HCT116 (cell line): ENCODE measurements at places on chromosomes 6 and 20. TPM values are rescaled to one million over a fixed set of nuclear protein-coding genes. Genes with fewer than 3 reads are reported as not detected.

DNA sequence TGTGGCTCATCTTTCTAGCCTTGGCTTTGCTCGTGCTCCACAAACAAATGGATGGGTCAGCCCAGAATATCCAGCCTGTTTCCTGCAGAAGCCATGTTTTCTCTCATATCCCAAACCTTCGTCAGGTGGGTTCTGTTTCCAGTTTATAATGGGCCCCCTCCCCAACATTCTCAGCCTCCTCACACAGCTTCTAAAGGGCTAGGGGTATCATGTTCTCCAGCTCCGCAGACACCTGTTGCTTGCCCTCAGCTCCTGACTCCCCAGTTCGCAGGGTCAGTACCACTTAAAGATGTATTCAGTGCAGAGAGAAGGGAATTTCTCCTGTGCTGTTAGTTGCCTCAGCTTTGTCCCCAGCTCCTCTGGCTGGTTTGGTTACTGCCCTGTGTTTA is 447.3 kb upstream of the JARID2 start:
- no peak overlapping the region for H3K4me3 ChIP-seq
- H3K27me3 ChIP-seq = no peaks in the 10 kb centered on the region
- no peaks in the 10 kb centered on the region for H3K36me3 ChIP-seq
- H3K27ac ChIP-seq = no peak overlapping the region
- no peak for DNase-seq
- peaks cover 3% of the 10 kb centered on the region; the same call in 1 of the 2 replicates for H3K4me1 ChIP-seq

Gene RAB44
- total RNA-seq = 0.05 TPM

DNA sequence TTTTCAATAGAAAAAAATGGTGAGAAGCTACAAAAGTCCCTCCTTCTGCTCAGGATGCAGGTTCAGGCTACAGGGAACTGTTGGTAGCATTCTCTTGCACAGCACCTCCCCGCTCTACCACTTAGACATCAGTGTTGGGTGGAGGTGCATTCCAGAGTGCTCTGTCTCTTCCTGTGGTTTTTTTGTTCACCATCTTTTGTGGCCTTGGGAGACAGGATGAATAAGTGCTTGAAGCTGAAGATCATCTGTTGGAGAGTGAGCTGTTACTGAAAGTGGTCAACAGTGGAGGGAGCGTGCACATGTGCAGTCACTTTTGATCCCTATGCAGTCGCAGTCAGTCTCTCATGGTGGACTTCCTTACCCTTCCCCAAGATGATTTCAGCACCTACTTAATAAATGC is 16.6 kb upstream of the BTBD3 start:
- no peaks in the 10 kb centered on the region for H3K27me3 ChIP-seq
- DNase-seq = no peak
- H3K36me3 ChIP-seq = no peaks in the 10 kb centered on the region; the same call in 1 of the 2 replicates
- no peak overlapping the region for H3K4me3 ChIP-seq
- H3K4me1 ChIP-seq = peaks cover 9% of the 10 kb centered on the region; the same call in 1 of the 2 replicates
- no peak overlapping the region for H3K27ac ChIP-seq

GRCh38 chr6:163226836-163227485 is 187.6 kb upstream of the QKI start:
- H3K27ac ChIP-seq = no peak overlapping the region
- DNase-seq = no peak
- H3K36me3 ChIP-seq = no peaks in the 10 kb centered on the region
- H3K4me1 ChIP-seq = no peaks in the 10 kb centered on the region
- H3K4me3 ChIP-seq = no peak overlapping the region
- no peaks in the 10 kb centered on the region for H3K27me3 ChIP-seq

- no peaks in the 10 kb centered on the region for H3K36me3 ChIP-seq
- peaks cover 10% of the 10 kb centered on the region for H3K4me1 ChIP-seq
- DNase-seq = no peak
Measured at GRCh38 chr20:5145365-5146098, 18.7 kb downstream of the CDS2 start.

GRCh38 chr20:44954211-44954610 is 6.0 kb downstream of the TOMM34 start:
- no peak overlapping the region for H3K27ac ChIP-seq
- H3K4me3 ChIP-seq = no peak overlapping the region
- peaks cover 73% of the 10 kb centered on the region; the same call in 1 of the 2 replicates for H3K36me3 ChIP-seq
- H3K27me3 ChIP-seq = no peaks in the 10 kb centered on the region

DNA sequence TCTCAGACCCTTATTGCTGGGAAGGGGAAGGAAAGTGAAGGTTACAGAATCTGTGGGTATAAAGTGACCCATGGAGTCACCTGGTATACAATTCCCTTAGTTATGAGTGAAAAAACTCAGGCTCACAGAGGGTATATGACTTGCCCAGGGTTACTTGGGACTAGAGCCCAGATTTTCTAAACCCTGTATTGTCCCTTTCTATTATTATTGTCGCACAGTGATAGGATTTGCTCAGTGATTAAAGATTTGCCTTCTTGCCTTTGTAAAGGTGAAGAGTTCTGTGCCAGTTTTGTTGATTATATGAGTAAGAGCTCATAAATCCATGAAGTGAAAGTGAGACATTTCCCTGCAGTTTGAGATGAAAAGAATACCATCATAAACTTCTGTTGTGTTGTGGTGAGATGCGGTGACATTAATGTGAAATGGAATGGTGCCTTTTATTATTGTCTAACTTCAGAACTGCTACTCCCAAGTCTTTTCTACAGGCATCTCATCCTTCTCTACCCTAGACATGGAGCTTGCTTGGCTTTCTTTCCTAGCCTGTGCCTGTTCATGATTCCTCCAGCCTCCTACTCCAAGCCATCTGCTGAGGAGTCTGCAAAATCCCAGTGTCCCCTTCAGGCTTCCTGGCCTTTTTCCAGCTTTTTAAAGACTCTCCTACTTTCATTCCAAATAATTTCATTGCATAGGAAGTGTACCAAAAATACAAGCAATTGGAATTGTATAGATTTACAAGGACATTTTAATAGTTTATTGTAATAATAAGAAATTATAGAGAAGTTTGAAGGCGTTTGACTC is 33.5 kb upstream of the ADIG start:
- H3K4me1 ChIP-seq = peaks cover 3% of the 10 kb centered on the region; the same call in 1 of the 2 replicates
- DNase-seq = no peak
- H3K27ac ChIP-seq = no peak overlapping the region
- H3K36me3 ChIP-seq = peaks cover 18% of the 10 kb centered on the region; the same call in 1 of the 2 replicates
- no peak overlapping the region for H3K4me3 ChIP-seq

- H3K4me3 ChIP-seq = no peak overlapping the region
- no peaks in the 10 kb centered on the region for H3K4me1 ChIP-seq
- no peak for DNase-seq
- no peaks in the 10 kb centered on the region for H3K27me3 ChIP-seq
- H3K27ac ChIP-seq = no peak overlapping the region
Measured at GRCh38 chr6:134258849-134259306, 59.0 kb downstream of the SGK1 start.

Gene DNMT3B
- 22.2 TPM for total RNA-seq
